ENCODE measurements at places on chromosomes 3 and 15. TPM values are rescaled to one million over a fixed set of nuclear protein-coding genes. Genes with fewer than 3 reads are reported as not detected.

DNA sequence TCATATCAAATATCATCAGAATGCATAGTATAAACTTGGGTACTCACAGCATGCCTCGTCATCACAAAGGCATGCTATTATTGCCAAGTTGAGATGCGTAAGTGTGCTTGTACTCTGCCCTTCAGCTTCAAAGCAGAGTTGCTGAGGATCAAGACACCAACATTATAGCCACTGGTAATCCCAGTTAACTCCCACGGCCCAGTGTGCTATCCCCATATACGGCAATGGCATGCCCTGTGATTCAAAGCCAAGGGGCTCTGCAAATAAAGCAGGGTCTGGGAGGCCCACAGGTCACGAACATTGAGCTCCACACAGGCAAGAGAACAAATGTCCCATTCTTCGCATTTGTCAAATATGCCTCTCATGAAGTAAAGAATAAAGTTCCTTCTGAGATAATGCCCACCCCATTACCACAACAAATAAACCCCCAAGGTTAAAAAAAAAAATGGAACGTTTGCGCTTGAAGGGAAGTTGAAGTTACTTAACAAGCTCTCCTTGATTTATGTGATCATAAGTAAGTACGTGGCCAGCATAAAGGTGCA, 298.1 kb upstream of the NECTIN3 start:
- DNase-seq = no peak

- DNase-seq = no peak
Measured at GRCh38 chr3:161423911-161424522, 52.7 kb upstream of the SPTSSB start.

- DNase-seq = peak; percentile 68
Measured at GRCh38 chr15:44712346-44713005, 1.2 kb downstream of the B2M start.

- no peak for DNase-seq
Measured at GRCh38 chr15:101351736-101352135, 56.7 kb upstream of the SNRPA1 start.

DNA sequence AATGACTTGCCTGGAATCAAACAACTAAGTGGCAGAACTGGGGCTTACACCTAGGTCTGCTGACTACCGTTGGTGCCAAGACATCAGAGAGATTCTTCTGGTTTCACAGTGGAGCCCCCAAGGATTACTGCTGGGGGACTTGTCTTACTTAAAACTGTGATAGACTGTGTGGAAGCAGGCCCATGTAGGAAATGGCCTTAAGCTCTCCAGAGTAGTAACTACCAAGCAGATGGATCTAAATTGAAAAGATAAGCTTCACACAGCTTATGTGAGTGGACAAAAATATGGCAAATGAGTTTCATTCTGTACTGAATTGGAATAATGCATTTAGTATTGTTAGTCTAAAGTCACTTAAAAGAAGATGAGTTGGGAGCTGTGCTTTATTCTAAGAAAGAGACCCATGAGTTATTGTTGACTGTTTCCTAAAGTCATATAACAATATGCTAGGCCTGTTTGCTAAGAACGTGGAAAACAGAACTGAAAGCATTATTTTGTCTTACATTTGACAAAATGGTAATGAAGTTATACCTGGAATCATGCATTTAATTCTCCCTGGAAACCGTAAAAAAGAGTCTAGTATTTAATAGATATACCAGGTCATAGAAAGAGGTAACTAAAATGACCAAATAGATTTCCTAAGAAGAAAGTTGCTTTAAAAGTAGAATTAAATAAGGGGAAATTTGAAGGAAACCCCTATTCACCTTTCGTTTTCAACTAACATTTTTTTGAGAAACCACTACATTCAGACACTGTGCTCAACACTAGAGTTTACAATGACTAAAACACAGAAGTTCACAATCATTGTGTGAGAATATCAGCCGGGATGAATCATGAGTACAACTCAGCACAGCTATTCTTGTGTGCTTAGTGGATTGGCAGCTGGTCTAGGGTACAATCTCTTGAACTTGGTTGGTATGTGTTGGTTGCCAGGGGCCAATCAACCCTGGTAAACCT, 13.0 kb upstream of the MAPK6 start:
- DNase-seq = peak; percentile 76

- DNase-seq = no peak
Measured at GRCh38 chr3:107986505-107986904, 104.3 kb downstream of the CD47 start.

DNA sequence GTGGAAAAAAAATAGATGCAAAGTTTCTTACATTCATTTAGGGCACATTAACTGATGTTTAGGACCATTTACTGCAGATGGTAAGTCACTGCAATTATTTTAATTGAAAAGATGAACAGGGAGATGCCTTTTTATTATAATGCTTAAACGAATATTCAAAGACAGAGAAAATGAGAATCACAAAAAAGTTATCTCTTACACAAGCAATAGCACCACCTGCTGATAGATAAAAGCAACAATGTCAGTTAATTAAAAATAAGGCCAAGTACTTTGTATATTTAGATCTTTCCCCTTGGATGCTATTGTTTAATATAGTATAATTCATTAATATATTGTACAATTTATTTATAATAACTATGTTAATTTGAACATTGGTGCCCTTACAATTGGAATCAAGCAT, 55.9 kb downstream of the IFT80 start:
- DNase-seq = no peak

GRCh38 chr3:119795849-119796248, 13.9 kb downstream of the NR1I2 start:
- no peak for DNase-seq

GRCh38 chr3:194522579-194523046, 35.8 kb upstream of the ATP13A3 start:
- no peak for DNase-seq

DNA sequence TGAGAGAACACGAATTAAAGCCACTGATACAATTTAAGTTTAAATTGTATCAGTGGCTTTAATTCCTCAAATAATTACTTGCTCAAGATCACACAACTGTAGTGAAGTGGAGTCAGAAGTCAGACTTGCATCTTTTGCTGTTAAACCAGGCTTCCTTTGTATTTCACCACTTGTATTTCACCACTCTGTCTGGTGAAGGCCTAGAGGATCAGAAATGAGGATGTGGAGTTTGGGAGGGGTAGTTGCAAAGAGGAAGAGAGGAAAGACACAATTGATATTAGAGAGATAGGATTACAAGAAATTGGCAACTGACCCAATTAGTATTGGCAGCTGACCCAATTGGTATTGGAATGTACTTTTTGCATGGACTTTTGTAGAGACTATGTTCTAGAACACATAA, 288.1 kb upstream of the GPR149 start:
- no peak for DNase-seq

- DNase-seq = no peak
Measured at GRCh38 chr15:78638658-78639314, 2.2 kb downstream of the CHRNB4 start.

GRCh38 chr3:5251196-5251583, 63.7 kb downstream of the EDEM1 start:
- no peak for DNase-seq

DNA sequence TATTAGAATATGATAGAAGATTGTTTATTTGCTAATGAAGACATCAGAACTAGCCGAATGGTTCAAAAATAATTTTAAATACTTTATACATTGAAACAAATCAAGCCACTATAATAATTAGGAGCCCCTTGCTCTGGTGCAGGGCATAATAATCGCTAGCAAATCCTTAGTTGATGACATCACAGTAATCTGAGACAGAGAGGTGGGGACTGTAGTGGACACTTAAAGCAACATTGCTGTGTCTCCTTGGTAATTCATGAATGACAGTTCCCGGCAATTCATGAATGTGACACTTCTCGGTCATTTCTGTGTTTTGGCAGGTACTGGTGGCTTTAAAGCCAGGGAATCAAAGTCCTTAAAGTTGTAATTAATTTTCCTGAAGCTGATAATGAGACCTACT, 114.3 kb downstream of the PPM1L start:
- DNase-seq = no peak

GRCh38 chr3:31645256-31645655, 112.5 kb downstream of the STT3B start:
- DNase-seq = no peak

DNA sequence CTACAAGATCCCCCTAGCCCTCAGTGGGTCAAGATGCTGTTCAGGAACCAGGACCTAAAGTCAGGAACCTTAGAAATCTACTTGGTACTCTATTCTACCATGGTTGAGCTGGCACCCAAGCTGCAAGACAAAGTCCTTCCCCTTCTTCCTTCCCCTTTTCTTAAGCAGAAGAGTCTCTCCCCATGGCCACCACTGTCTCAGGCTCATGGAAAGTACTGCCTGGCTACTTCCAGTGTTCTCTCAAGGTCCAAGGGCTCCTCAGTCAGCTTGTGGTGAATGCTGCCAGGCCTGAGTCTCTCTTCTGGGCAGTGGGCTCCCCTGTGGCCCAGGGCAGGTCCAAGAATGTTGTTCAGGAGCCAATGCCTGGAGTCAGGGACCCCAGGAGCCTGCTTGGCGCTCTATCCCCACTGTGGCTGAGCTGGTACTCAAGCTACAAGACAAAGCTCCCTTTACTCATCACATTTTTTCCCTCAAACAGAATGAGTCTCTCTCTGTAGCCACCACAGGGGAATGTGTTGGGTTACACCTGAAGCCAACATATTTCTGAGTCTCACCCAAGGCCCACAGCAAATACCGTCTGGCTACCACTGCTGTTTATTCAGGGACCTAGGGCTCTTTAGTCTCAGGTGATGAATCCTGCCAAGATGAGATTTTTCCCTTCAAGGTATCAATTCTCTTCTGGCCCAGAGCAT, 18.1 kb upstream of the SLC27A2 start:
- no peak for DNase-seq

DNA sequence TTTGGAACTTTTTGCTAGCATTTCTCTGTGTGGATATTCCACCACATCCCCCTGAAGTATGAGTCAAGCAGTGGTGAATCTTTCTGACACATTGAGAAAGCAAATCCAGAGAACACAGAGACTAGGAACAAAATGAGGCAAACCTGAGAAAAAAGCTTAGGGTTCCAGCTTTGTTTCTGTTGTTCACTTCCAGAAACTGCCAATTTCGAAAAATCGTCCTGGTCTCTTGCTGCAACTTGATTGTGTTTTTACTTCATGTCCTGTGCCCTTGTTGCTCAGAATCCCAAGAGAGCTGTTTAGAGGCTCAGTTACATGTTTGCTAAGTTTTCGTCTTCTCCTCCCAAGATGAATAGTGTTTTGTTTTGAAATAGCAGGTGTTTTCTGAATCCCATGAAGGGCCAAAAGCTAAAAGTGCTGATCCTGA, 13.7 kb downstream of the MAP2K1 start:
- no peak for DNase-seq

DNA sequence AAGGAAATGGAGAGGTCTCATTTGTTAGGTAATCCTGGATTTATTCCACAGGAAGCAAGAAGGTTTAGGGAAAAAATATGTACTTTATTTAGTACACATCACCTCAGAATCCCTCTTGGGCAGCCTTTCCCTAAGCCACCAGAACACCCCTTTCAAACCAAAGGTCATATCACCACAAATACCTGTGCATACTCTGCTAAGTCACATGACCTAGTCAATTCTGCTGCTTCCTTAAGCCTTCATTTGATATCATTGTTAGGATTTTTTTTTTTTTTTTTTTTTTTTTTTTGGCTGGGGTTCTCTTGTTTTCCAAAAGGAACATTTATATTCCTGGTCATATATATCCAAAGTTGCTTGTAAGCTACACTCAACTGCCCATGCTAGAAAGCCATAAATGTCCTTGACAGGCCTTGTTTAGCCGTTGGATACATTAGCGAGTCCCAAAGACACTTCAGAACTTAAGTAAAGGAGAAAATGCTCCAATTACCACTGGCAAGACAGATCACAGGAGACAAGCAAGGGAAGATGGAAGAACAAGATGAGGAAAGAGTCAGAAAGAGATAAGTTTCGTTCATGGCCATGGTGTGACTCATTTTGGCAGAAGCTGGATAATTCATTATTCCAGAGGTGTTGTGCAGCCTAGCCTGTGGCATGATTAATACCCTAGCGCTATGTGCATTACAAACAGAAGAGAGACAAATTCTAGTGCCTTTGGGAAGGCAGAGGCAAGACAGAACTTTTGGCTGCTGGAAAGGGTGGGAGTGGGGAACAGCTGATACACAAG, 155.6 kb upstream of the SLC2A2 start:
- DNase-seq = no peak

- peak; percentile 40 for DNase-seq
Measured at GRCh38 chr15:65638681-65639089, 16.9 kb downstream of the SLC24A1 start.

- DNase-seq = peak; percentile 5
Measured at GRCh38 chr15:79339588-79340314, 28.8 kb downstream of the TMED3 start.

- no peak for DNase-seq
Measured at GRCh38 chr3:38116471-38117162, 20.3 kb downstream of the ACAA1 start.

DNA sequence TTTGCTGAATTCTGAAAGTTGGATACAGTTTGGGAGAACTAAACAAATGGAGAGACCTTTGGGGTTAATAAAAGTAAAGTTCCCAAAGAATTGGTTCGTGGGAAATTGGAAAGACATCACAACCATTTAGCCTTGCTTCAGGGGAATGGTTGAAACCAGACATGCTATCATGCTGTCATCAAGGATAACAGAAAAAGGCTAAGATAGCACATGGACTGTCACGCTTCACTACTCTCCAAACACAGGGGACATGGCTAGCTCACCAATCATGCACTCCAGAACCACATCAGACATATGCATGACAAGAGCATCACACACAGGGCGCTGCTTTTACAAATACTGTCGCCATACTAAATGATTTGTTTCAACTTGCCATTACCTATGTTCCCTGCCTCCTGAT, 671.7 kb upstream of the ROBO1 start:
- DNase-seq = no peak

DNA sequence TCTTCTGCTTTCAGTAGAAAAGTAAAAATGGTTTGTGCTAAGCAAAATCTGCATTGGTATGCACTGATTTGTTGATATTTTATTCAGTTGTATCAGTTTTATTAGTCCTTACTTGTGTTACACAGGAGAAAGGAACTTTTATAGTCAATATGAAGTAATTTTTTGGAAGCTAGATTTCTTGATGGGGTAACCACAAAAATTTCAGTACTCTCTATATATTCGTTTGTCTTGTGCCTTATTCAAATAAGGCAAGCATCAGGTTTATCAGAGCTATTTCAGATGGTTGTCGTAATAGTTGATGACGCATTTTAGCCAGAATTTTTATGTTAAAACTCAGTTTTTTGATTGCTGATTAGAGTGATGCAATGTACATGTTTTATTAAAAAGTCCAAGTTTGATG, 50.7 kb upstream of the NIPA1 start:
- DNase-seq = no peak

DNA sequence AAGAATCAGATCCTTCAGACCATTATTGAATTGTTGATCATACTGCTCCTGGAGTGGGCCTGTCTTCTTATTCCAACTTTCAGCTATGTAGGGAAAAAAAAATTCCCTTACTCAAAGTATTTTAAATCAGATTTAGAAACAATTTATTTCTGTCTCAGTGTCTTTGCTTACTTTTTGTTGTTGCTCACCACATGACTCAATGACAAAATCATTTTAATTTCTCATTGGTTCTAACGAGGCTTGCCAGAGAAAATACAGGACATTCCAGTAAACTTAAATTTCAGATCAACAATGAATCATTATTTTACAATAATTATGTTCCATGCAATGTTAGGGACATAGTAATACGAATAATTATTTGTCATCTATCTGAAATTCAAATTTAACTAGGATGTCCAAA, 748.5 kb upstream of the CBLB start:
- DNase-seq = no peak

CHDH gene
- total RNA-seq = 0.25 TPM

SERPINI2 gene
- total RNA-seq = not detected

ZNF860 gene
- 1.6 TPM for total RNA-seq

CDC25A gene
- 15.8 TPM for total RNA-seq

THAP10 gene
- total RNA-seq = 3.3 TPM

GOLGA8J gene
- total RNA-seq = not detected

All from pulmonary artery endothelial cell (primary cell).